ENCODE measurements at places on chromosomes 2 and 18.

GRCh38 chr2:108399479-108399878, 21.7 kb downstream of the SULT1C4 start:
- no peak for DNase-seq

DNA sequence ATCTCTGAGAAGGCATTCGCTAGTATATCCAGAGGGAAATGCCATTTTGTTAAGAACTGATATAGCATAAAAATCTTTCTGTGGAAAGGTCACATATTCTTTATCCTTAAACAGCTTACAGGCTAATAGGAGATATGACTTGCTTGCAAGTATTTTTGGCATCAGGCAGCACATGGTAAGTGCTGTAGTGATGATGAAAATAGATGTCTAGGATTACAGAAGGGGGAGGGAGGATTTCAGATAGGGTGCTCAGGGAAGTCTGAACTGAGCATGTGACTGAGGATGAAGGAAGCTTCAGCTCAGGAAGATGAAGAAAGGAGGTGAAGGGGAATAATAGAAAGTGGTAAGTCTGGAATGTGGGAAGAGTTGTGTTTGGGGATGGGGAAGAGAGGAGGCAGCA, 158.5 kb upstream of the NOSTRIN start:
- DNase-seq = no peak

DNA sequence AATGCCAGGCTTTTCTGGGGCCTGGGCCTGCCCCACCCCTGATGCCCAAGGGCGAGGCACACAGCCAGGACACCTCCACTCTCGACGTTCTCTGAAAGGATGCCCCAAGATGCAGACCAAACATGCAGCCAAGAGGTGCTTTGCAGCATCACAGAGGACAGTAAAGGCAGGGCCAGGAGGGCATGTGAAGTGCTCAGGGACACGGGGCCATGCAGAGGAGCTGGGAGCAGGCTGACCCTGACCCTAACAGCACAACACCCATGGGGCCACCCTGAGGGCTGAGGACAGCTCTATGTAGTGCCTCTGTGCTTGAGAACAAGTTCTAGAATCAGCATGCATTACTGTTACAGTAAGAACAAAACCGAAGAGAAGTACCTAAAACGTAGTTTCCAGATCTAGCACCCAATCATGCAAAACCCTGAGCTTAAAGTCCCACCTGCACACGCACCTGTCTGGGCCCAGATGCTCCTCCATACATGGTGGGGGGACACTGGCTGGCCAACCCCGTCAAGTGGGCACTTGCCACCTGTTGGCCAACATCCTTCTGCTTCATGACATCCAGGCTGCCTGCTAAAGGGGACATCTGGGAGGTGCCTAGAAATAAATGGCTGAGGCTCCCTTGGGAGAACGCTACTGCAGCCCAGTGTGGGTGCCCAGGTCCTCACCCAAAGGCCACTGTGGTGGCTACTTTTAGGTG, 15.4 kb downstream of the HS6ST1 start:
- DNase-seq = no peak

DNA sequence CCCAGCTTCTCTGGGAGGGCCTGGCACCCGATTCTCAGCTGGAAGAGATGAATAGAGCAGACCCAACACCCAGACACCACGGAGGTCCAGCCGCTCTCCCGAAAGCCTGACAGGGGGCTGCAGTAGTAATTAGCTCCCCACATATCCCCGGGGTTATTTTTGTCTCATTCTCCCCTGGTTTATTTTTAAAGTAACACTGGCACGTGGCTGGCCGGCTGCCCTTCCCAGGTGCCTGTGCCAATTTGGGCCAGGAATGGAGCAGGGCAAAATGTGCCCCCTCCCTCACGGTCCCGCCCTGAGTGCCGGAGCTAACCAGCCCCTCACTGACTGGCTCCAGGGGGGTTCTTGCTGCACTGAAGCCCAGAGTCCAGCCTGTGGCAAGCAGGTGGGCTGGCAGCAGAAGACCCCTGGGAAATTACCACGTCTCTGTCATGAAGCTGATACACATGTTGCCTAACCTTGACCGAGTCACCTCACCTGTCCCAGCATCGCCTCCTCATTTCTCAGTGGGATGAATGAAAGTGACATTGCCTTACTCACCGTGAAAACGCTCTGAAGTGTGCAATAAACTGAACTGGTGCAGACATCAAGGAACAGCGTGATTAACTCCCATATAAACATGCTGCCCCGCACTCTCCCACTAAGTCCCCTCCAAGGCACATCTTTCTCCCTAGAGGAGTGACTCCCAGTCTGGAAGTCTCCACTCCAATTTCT, 18.4 kb downstream of the KCNK3 start:
- no peak for DNase-seq

DNA sequence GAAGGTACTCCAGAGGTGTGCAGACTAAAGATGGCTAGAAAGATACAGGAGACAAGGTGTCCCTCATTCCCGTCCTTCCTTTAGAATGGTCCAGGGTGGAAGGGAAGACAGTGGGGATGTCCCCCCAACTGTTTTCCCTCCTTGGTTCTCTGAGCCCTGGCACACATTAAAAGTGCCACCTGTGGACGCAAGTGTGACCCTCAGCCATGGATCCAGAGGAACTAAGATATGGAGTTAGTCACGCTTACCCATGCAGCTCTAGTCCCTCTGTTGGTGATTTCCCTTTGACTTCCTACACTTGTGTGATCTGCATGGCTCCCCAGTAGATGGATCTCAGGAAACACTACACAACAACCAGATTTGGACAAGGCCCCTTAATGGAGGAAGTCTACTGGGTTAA, 113.1 kb upstream of the SRD5A2 start:
- no peak for DNase-seq

- no peak for DNase-seq
These were observed 390.6 kb downstream of the ERBB4 start for GRCh38 chr2:212147921-212148513.

DNA sequence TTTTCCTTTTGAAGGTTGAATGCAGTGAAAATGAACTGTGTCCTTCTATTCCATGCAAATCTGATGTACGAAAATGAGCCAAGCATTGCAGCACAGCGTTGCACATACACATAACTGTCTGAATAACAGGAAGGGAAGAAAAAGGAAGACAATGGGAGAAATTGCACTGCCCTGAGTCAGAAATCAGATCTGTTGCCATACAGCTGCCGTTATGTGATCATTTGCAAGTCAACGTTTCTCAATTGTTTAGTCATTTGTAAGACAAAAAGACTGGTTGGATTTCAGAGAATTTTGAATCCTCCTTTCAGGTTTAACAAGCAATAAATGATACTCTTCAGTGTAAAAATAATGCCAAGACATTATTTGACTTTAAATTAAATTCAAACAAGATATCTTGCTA, 284.1 kb downstream of the DSEL start:
- no peak for DNase-seq

- DNase-seq = no peak
These were observed 139.0 kb upstream of the SERPINE2 start for GRCh38 chr2:224178056-224178455.

- no peak for DNase-seq
These were observed 404.2 kb downstream of the STK39 start for GRCh38 chr2:167843217-167843616.

- no peak for DNase-seq
These were observed 79.2 kb upstream of the EPC2 start for GRCh38 chr2:148565272-148565894.

- DNase-seq = no peak
These were observed 40.8 kb upstream of the PXDN start for GRCh38 chr2:1784986-1785617.

DNA sequence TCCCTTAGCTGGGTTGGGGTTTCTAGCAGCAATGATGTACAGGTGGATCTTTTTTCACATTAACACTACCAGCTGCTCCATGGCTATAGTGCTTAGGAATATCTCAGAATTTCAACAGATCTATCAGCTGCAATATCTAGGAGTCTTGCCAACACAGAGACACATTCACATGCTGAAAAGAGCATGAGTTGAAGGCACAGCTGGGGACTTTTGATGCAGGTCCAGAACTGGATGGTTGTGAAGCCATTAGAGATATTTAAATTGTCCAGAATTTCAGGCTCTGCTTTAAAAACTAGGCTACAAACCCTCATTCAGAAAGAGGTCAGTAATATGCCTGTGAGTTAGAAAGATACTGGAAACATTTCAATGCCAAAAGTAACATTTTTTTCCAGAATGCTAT, 122.2 kb upstream of the CCDC195 start:
- no peak for DNase-seq

DNA sequence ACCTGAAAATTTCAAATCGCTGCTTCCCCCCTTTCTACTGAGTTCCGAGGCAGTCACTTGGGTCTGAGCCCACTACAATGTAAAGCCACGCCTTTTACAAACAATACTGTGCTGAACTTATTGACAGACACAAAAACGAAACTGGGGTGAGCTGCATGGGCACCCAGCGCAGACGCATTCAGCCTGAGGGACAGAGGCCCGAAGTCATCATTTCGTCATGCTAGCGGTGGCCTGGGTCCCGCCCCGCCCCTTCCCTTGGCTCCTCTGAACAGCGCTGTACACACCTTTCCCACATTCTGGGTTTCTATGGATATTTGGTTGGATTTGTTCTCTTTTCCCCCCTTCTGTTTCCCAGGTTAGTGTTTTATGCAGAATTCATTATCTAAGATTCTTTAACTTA, 71.7 kb downstream of the EIPR1 start:
- DNase-seq = no peak

GRCh38 chr2:11661891-11662435, 8.0 kb downstream of the NTSR2 start:
- DNase-seq = no peak

DNA sequence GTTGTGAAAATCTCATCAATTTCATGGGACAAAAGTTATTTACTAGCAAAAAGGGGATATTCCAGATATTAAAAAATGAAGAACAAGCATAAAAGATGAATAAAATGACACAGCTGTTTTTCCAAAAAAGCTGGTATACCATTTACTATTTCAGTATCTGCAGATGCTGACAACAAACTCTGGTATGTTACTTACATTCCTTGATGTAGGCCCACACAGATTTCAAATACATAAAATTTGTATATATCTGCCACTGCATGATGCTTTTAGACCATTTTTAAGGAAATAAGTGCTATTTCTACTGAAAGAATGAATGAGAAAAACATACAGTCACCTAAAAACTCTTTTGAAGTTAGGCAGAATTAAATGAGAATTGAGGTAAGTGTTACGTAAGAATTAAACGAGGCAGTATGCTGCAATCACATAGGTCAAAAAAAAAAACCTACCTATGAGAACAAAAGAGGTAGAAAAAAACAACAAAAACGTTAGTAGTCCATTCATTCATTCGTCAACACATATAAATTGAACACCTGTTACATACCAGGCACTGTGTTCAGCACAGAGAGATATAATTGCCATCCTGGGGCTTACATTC, 32.5 kb downstream of the ARL5A start:
- no peak for DNase-seq

GRCh38 chr18:37276111-37276890, 289.3 kb downstream of the CELF4 start:
- no peak for DNase-seq

- DNase-seq = no peak
These were observed 19.0 kb upstream of the KLF7 start for GRCh38 chr2:207184768-207185167.

DNA sequence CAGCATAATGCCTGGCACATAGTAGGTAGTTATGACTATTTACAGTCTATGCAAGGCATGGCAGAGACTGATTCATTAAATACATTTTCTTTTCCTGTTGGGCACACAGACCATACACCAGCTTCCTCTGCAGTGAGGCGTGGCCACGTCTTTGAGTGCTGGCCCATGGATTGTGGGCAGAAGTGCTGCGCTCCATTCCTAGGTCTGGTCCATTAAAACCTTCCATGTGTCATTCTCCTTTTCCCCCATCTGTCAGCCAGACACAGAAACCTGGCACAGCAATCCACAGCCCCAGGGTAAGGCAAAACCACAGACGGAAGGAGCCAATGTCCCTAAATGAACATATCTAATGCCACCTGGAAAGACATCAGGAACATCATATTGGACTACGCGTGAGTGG, 141.9 kb downstream of the TTC32 start:
- DNase-seq = no peak

DNA sequence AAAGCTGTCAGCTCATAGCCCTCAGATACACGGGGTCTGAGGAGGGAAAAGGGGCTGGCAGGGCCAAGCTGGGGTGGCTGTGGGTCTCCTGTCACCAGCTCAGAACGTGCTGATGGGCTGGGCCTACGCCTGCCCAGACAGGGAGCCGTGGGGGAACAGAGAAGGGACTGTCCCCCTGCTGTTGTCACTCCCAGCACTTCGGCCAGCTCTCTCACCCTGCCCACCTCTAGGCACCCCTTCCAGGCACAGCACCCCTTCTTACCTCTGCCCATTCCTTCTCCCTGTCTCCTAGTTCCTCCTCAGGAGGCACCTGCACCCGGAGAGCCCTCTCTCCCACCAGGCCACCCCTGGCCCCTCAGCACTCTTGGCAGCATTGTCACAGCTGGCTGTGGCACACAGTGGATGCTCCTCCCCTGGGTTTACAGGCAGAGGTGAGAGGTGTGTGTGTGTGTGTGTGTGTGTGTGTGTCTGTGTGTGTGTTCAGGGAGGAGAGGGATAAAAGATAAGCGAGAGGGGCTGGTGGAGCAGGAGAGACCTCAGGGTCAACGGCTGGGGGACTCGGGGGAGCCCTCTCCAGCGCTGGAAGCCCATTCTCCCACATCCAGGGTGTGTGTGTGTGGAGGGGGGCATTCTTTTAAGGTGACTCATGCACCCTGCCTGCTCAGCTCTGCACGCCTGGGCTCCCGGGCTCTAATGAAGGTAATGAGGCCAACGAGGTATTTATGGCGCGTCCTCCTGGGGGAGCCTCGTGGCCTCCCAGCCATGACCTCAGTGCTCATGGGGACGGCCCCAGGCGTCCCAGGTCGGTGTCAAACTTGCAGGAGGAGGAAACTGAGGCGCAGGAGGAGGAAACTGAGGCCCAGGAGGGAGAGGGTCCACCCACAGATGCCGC, 66.1 kb upstream of the SMAD7 start:
- no peak for DNase-seq

- DNase-seq = no peak
These were observed 91.1 kb upstream of the FZD7 start for GRCh38 chr2:201942531-201942930.
